NCI-H774 (cell line): ENCODE measurements at places on chromosomes 2 and 18.

DNA sequence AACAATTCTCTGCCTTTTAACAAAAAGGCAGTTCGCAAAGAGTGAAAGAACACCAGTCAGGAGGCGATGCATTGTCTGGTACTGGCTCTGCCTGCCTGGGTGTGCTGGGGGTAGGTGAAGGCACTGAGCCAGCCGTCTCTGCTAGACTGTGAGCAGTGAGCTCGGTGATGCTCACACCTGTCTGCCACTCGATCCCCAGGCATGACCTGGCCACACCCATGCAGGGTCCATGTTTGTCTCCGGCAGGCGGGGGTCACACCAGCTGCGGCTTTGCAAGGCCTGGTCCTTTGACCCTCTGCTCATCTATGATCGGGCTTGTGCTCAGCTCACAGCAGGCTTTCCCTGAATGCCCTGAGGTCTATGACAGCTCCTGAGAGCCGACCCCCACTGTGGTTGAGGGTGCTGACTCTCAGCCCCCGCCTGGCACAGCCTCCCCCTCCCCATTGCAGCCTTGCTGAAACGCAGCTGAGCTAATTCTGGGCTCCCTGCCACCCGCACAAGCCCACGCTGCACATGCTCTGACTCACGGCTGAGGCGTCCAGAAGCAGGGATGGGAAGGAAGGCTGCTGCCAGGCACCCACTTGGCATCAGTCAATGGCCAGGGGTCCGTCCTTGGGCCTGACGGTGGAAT is 23.7 kb downstream of the CRACDL start:
- peak; percentile 73 for DNase-seq

GRCh38 chr2:8197101-8197500 is 484.8 kb upstream of the ID2 start:
- no peak for DNase-seq

DNA sequence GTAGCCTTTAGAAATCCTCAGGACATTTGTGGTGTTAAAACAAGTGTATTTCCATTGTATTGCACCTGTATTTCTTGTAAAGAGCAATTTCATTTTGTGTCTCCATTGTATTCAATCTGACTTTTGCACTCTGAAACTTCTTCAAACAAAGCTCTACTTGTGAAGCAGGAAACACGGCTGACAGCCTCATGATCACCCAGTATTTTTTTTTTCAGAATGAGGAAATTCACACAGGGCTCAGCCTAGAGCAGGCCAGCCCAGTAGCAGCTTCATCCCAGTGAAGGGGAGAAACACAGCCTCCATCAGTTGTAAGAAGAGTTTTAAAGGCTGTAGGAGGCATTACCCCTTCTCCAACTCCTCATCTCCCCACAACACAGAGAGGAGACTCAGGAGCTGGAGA is 175.9 kb upstream of the KLHL29 start:
- no peak for DNase-seq

DNA sequence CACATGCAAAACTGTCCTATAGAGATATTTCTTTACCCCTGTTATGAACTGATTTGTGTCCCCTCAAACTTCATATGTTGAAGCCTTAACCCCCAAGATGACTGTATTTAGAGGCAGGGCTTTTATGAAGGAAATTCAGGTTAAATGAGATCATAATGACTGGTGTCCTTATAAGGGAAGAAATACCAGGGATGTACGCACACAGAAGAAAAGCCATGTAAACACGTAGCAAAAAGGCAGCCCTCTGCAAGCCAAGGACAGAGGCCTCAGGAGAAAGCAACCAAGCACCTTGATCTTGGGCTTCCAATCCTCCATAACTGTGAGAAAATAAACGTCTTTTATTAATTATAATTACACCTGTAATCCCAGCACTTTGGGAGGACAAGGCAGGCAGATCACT is 101.3 kb upstream of the NDUFV2 start:
- no peak for DNase-seq

GRCh38 chr18:44807766-44808165 is 127.1 kb downstream of the SETBP1 start:
- no peak for DNase-seq

DNA sequence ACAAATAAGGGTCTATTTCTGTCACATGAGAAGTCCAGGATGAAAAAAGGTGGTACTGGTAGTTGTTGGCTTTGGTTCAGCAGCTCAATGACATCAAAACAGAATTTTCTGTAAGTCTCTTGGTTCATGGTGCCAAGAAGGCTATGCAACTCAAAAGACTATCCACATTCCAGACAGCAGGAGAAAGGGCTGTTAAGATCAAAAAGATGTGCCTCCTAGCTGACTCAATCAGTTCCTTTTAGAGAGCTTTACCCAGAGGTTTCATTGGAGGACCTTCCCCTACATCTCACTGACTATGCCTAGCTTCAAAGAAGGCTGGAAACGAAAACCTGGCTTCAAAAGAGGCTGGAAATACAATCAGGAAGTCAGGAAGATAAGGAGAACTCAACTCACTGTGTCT is 98.0 kb downstream of the DYM start:
- no peak for DNase-seq

DNA sequence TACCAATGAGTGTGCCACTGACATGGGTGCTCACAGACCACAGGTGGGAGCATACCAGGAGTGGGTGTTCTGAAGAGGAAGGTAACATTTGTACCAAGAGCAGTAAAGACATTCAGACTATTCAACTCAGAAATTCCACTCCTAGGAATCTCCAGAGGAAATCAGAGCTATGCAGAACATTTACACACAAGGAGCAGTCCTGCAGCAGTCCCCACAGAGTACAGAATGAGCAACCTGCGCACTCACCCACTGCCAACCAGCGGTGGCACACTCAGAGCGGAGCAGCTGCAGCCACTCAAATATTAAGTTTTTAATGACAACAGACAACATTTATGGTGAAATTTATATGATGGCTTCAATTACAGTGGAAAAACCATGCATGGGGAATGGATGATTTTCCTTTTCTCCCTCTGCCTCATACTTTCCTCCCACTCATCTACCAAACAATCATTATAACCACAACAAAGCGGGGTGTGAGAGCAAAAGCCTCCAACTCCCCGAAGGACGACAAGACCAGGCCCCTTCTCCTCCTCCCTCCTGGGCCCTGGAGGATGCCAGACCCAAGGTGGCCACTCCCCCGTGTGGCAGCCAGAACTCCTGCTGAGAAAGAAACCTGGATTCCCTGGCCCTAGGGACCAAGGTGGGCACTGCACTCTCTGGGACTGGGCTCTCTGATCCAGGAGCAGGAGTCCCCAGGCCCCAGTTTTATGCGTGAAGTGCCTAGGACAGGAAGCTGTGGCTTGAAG is 5.4 kb downstream of the HS6ST1 start:
- no peak for DNase-seq

GRCh38 chr2:27123302-27124150 is at the start of gene ABHD1:
Gene ABHD1, plus strand, starts transcription at chr2:27123815. Its CDS starts 134 bp downstream, at chr2:27123949.
- DNase-seq, result peak; percentile 13

GRCh38 chr2:148770047-148770446 is 105.0 kb upstream of the KIF5C start:
- no peak for DNase-seq

GRCh38 chr2:63834401-63834800 is 7.3 kb upstream of the UGP2 start:
- DNase-seq, result no peak

GRCh38 chr2:218860950-218861381 is 1.4 kb downstream of the WNT6 start:
- peak; percentile 60 for DNase-seq

- DNase-seq, result no peak
These were observed 190.4 kb upstream of the CCDC150 start for GRCh38 chr2:196449083-196449482.

GRCh38 chr2:211867845-211868451 is 670.7 kb downstream of the ERBB4 start:
- DNase-seq, result no peak

DNA sequence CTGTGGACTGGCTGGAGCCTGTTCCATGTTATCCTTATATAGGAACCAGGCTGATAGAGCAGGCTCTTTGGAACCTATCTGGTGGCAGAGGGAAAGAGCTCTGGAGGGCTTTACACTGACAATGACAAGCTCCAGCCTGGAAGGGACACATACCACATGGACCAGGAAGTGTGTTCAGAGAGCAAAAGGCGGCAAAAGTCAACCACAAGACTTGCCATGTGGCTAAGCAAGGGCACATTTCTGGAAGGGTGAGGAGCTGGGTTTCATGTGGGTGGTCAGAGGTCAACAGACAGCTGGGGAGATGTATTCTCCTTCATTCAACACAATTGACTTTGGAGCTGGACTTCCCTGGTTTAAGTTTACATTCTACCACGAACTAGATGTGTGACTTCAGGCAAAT is 325.2 kb downstream of the DYSF start:
- DNase-seq, result no peak

- DNase-seq, result no peak
These were observed 32.7 kb downstream of the ARHGAP25 start for GRCh38 chr2:68767031-68767961.

- no peak for DNase-seq
These were observed 201.8 kb upstream of the HDAC4 start for GRCh38 chr2:239602290-239603282.

GRCh38 chr2:23549821-23550530 is 165.0 kb downstream of the KLHL29 start:
- no peak for DNase-seq

DNA sequence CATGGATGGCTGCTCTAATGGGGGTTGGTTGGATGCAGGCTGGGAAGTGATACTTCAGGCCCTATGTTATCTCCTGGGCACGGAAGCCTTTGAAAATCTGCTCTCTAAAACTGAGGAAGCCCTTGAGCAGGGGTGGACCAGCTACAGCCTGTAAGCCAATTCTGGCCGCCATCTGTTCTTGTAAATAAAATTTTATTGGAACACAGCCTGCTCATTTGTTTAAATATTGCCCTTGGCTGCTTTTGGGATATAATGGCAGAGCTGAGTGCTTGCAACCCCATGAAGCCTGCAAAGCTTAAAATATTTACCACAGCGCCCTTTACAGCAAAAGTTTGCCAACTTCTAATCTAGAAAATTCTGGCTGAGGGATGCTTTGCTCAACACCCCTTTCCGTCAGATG is 11.9 kb upstream of the IGFBP2 start:
- DNase-seq, result no peak

DNA sequence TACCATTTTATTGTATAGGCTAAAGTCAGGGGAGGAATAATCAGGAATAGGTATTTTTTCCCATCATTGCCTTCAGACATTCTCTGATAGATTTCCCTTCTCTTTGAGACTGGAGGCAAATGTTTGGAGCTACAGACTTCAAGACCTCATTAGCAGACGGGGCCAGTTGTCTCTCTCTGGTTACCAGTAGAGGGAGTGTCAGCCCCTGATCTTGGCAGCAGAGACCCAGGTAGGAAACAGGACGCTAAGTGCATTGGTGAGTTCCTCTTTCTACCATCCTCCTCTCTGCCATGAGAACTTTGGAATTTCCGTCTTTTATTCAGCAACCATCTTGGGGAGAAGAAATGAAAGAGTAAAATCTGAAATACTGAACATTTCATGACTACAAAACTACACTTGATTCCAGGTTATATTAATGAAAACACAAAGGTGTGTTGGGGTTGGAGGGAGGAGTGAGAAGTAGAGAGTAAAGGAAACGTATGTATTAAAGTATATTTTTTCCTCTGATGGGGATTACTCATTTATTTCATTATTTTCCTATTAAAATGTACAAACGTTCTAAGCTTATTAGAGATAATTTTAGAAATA is 186.2 kb upstream of the GCFC2 start:
- peak; percentile 40 for DNase-seq

- no peak for DNase-seq
These were observed 687.6 kb upstream of the HS6ST1 start for GRCh38 chr2:129006135-129006886.

- no peak for DNase-seq
These were observed 11.4 kb upstream of the DYNC1I2 start for GRCh38 chr2:171675810-171676345.

GRCh38 chr2:57720728-57721627 is 325.6 kb upstream of the VRK2 start:
- no peak for DNase-seq

DNA sequence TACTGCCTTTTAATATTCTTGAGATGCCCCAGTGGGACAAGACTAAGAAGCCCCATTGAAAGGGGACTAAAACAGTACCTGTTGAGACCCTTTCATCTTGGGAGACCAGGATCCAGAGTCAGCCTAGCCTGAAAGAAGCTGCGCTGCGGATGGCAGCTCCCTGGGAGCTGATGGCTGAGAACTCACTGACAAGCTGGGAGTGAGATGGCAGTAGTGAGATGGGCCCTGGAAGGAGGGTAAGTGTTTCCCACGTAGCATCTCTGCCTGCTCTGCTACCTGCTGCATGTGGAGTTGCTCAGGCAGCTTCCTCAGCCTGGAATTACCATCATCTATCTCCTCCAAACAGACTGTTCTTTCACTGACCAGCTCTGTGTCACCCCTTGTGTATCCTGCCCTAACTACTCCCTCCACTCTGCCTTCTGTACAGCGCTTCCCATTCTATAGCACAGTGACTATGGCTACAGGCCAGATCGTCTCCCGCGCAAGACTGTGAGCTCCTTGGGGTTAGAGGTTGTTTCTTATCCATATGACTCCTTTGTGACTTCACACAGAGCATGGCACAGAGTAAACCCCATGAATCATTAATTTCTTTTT is 330.4 kb downstream of the NBAS start:
- DNase-seq, result no peak

DNA sequence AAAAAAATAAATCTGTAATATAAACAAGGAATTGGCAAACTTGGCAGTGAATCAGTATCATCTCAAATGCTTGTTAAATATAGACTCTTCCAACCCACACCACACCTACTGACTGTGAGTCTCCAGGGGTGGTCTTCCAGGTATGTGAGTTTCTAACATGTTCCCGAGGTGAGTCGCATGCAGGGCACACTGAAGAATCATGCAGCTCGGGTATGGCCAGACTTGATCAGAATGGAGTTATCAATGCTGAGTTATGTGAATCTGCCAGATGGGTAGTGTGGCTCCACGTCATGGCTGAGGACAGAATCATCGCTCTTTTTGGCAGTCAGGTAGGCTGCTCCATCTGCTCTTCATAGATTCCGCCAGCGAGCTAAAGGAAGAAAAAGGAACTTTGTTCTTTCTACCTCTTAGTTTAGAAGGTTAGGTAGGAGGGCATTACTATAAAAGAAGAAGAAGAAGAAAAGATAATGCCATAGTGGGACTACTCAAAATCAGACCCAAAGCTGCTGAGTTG is 1279.7 kb upstream of the ZEB2 start:
- no peak for DNase-seq

- DNase-seq, result no peak
These were observed 585 bp upstream of the MOB1A start for GRCh38 chr2:74179063-74179865.

- DNase-seq, result no peak
These were observed 557.2 kb downstream of the CPS1 start for GRCh38 chr2:211113334-211114175.

DNA sequence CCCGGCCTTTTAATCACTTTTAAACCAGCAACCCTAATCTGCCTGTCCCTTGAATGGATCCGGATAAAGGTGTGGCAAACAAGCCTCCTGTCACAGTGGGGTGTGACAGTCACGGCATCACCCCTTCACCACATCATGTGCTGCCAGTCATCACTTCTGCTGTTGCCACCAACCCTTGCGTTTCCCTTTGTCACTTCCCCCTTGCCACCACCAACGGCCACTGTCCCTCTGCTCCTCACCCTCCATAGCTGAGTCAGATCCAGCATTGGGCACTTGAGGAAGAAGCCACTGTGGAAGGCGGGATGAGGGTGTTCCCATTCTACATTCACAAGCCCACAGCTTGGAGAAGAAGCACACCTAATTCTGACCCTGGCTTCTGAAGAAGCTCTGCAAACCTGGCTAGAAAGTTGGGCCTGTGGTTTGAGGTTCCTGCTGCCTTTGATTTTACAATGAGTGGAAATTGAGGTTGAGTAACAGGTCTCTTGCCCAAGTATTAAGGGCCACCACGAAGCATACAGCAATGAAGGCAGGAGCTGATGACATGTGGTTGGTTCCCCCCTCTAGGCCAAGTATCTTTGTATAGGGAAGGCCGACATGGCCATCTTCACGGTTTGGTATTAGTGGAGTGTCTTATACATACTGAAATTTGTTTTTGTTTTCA is 22.9 kb upstream of the DARS1 start:
- no peak for DNase-seq
